ENCODE measurements at places on chromosomes 12 and 14. TPM values are rescaled to one million over a fixed set of nuclear protein-coding genes. Genes with fewer than 3 reads are reported as not detected.

The TAS2R42 gene
- not detected for total RNA-seq

The SLC6A13 gene
- total RNA-seq: 0.40 TPM

The RALGAPA1 gene
- total RNA-seq: 63.1 TPM

The NABP2 gene
- total RNA-seq: 39.2 TPM

The MARS1 gene
- 116 TPM for total RNA-seq

The B4GALNT1 gene
- 1.3 TPM for total RNA-seq

The PTPRR gene
- total RNA-seq: 7.7 TPM

The TRHDE gene
- total RNA-seq: 6.9 TPM

The CLEC14A gene
- 18.6 TPM for total RNA-seq

The CFAP54 gene
- 0.86 TPM for total RNA-seq

The KCNH5 gene
- total RNA-seq: 0.03 TPM

The MFAP5 gene
- 6.8 TPM for total RNA-seq

The FOXG1 gene
- total RNA-seq: not detected

The E2F7 gene
- 0.55 TPM for total RNA-seq

The INHBE gene
- total RNA-seq: 0.58 TPM

The ZFYVE1 gene
- 24.9 TPM for total RNA-seq

The TCL1B gene
- not detected for total RNA-seq

The GSC gene
- not detected for total RNA-seq

The OVCH1 gene
- total RNA-seq: not detected

The RNASE7 gene
- total RNA-seq: 22.1 TPM

The ATF7 gene
- 53.3 TPM for total RNA-seq

The PRB2 gene
- total RNA-seq: not detected

The PLEKHD1 gene
- total RNA-seq: 0.06 TPM

The CSRP2 gene
- total RNA-seq: 53.7 TPM

The CISTR gene
- total RNA-seq: not detected

The NINJ2 gene
- total RNA-seq: 1.7 TPM

The ZFHX2 gene
- total RNA-seq: 12.5 TPM

The ISCA2 gene
- 34.3 TPM for total RNA-seq

The GPRC5A gene
- 7.2 TPM for total RNA-seq

The SRRM4 gene
- total RNA-seq: 0.03 TPM

The BDKRB2 gene
- 14.5 TPM for total RNA-seq

The CD63 gene
- total RNA-seq: 1,148 TPM

The KRT6C gene
- not detected for total RNA-seq

The PRPH gene
- 6.3 TPM for total RNA-seq

The RTN1 gene
- total RNA-seq: 46.0 TPM

The TMEM52B gene
- 0.86 TPM for total RNA-seq

The GPR137C gene
- 0.86 TPM for total RNA-seq

The SERPINA10 gene
- 0.32 TPM for total RNA-seq

Measured in mucosa of gallbladder (tissue), 1 donor.